ENCODE measurements at places on chromosomes 1 and 21.

- DNase-seq, result no peak
Measured at GRCh38 chr1:171637928-171638576, 14.4 kb downstream of the MYOC start.

DNA sequence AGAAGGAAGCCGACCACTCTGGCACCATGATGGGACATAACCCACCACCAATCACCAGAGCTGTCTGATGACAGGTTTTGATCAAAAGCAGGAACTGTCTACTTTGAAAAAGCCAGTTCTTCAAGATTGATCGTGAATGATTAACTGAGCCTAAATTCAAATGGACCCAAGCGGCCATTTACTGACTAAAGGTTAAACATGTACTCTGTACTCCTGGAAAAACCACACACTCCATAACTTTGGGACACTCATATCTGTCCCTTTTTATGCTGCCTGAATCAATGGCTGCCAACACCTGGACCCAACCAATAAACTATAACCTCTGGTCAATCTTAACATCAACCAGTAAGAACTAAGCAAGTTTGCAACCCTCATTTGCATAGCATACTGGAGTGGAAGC is 206.6 kb downstream of the URB2 start:
- DNase-seq, result no peak

- no peak for DNase-seq
Measured at GRCh38 chr1:228666686-228667623, 68.3 kb upstream of the RHOU start.

DNA sequence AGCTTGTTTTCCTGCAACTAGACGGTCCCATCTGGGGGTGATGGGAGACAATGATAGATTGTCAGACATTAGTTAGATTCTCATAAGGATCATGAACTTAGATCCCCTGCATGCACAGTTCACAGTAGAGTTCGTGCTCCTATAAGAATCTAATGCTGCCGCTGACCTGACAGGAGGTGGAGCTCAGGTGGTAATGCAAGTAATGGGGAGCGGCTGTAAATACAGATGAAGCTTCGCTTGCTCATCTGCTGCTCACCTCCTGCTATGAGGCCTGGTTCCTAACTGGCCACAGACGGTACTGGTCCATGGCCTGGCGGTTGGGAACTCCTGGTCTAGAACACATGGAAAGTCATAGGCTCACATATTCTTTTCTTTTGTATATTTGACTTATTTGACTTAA is 42.0 kb downstream of the NIBAN1 start:
- DNase-seq, result no peak

DNA sequence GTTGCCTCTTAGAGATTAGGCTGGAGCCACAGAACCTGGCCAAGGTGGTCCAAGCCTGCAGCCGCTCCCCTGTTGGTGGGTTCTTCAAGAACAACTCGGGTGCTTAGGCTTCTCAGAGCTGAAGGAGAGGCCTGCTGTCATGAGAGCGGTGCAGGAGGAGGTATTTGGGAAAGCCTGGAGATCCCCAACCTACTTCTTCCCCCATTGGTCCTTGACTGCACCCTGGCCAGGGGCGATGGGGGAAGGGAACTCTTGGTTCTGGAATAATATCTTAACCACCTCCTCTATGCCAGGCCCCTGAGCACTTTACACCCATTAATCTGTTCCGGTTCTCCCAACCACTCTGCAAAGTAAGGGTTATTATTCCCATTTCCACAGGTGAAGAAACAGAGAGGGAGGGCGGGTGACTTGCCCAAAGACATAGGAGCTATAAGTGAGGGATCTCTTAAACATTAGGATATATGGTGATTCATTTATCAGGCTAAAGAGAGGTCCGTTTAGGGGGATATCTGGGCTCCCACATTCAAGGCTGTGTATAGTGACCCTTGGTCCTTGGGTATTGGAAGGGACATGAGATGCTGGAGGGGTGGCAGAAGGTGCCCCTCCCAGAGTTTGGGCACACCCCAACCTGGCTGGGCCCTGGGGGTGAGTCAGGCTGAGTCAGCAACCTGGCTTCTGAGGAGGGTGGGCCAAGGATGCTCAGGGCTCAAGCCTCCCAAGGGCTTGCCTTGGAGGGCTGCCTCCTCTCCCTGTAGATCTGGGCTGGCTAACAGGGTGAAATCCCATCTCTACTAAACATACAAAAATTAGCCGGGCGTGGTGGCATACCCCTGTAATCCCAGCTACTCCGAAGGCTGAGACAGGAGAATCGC is 5.2 kb downstream of the TRNP1 start:
- no peak for DNase-seq

- no peak for DNase-seq
Measured at GRCh38 chr1:228118040-228118439, 8.9 kb upstream of the MRPL55 start.

Data from stimulated activated CD8-positive, alpha-beta memory T cell treated with anti-CD3 and anti-CD28 coated beads, Interleukin-7, amount 100 ng/mL, for 4 hours (primary cell).